NCI-H2029 (cell line): ENCODE measurements at places on chromosomes 1 and 21.

- DNase-seq = peak; percentile 33
Observed at GRCh38 chr1:174877208-174877673, 122.5 kb upstream of the CACYBP start.

- no peak for DNase-seq
Observed at GRCh38 chr21:26405735-26406361, 167.2 kb downstream of the CYYR1 start.

DNA sequence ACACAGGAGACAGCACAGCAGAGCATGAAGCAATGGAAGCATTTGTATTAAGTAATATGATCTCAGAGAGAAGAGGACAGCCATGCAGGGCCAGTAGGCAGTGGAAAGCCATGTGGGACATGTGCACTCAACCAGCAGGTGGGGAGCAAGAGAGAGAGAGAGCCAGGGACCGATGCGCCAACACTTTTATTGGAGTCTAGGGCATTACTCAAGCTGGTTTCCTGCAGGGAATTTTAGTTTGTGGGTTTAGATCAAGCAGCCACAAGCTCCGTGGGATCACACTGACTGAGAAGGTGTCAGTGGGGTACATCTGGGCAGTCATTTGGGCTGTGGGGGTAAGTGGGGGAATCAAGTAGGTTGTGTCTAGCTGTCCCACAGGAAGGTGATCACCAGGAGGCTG is 137.1 kb downstream of the PCBP3 start:
- DNase-seq = no peak

GRCh38 chr1:211829343-211830054 is 1.1 kb downstream of the LPGAT1 start:
- peak; percentile 23 for DNase-seq

- no peak for DNase-seq
Observed at GRCh38 chr1:223758734-223759133, 46.4 kb downstream of the CAPN2 start.

GRCh38 chr1:10649517-10650201 is 146.8 kb downstream of the CASZ1 start:
- no peak for DNase-seq

DNA sequence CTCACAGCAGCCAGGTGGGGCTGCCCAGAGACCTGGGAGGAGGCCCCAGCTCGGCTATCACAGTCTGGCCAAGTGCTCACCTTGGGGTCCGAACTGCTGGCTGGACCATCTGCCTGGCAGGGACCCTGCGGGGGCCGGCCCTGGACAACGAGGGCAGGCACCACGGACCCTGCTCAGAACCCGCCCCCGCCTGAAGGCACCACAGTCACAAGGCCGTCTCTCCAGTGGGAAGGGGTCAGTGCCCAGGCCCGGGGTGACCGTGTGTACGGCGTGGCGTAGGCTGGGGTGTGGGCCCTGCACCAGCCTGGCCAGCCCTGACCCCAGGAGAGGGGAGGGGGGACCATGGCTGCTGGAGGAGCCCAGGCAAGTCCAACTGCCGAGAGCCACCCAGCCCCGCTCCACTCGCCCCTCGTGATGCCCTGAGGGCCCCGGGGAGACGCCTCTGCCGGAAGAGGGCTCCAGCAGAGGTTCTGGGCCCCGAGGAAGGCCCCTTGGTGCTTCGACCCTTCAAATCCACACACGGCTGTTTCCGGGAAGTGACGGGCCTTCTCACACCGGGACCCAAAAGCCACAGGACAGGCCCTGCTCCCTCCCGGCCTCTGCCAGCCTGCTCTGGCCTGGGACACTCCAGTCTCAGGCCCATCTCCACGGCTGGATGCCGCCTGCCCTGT is 11.2 kb upstream of the RNF223 start:
- no peak for DNase-seq

- no peak for DNase-seq
Observed at GRCh38 chr1:99456536-99456935, 189.4 kb upstream of the PALMD start.

DNA sequence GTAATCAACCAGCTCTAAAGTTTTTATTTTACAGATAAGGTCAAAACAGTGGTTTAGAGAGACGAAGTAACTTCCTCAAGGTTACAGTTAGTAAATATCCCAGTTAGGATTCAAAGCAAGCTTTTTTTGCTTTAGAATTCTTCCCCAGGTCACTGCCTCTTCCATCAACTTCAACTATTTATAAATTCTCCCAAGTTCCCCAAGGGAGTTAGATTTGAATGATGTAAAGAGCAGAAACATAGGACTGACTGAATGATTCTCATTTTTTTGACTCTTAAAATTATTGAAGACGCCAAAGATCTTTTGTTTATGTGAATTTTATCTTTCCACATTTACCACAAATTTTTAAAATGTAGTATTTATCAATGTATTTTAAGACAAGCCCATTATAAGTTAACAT is 4.1 kb downstream of the POGZ start:
- no peak for DNase-seq
